T-cell (primary cell): ENCODE measurements at places on chromosomes 12 and 14. TPM values are rescaled to one million over a fixed set of nuclear protein-coding genes. Genes with fewer than 3 reads are reported as not detected.

GRCh38 chr14:30620178-30620577 is 1.9 kb upstream of the SCFD1 start:
- DNase-seq = no peak
- peaks cover 27% of the 10 kb centered on the region for H3K4me1 ChIP-seq
- no peak overlapping the region for H3K27ac ChIP-seq
- no peaks in the 10 kb centered on the region for H3K27me3 ChIP-seq
- H3K4me3 ChIP-seq = no peak overlapping the region

GRCh38 chr12:47216150-47216677 is 136.5 kb upstream of the AMIGO2 start:
- peak overlapping the region; percentile 73 for H3K4me3 ChIP-seq
- peaks cover 27% of the 10 kb centered on the region for H3K4me1 ChIP-seq
- H3K27ac ChIP-seq = peak overlapping the region; percentile 75
- no peaks in the 10 kb centered on the region for H3K36me3 ChIP-seq
- peak; percentile 60 for DNase-seq
- no peaks in the 10 kb centered on the region for H3K27me3 ChIP-seq

- no peak for DNase-seq
- no peaks in the 10 kb centered on the region for H3K27me3 ChIP-seq
- H3K36me3 ChIP-seq = no peaks in the 10 kb centered on the region
- H3K4me3 ChIP-seq = no peak overlapping the region
- H3K27ac ChIP-seq = peak overlapping the region; percentile 82
Observed at GRCh38 chr14:89641495-89642175, 224.6 kb upstream of the FOXN3 start.

The NKX2-1 gene
- not detected for total RNA-seq

The GCH1 gene
- total RNA-seq = 27.2 TPM

The TAS2R13 gene
- 1.5 TPM for total RNA-seq

GRCh38 chr14:70282666-70283065 is 76.8 kb downstream of the COX16 start:
- no peaks in the 10 kb centered on the region for H3K27me3 ChIP-seq
- DNase-seq = no peak
- H3K36me3 ChIP-seq = no peaks in the 10 kb centered on the region
- no peak overlapping the region for H3K4me3 ChIP-seq
- H3K27ac ChIP-seq = no peak overlapping the region

DNA sequence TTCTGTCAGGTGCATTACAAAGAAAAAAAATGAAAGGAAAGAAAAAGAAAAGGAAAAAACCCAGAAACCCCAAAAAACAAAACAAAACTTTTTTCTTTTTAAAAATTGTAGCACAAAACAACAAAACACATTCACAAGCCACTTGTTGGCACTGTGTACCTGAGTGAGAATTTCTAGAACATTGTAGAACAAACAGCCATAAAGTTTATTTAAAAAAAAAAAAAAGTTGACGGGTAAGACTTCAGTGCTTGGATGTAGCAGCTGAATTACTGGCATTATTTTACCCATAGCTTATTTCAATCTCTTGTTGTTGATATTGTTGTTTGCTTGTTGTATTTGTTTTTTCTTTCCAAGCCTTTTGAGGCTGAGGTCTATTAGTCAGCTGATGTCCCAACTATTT is 415.8 kb downstream of the SOX5 start:
- no peaks in the 10 kb centered on the region for H3K4me1 ChIP-seq
- no peak for DNase-seq
- H3K27me3 ChIP-seq = no peaks in the 10 kb centered on the region
- H3K36me3 ChIP-seq = no peaks in the 10 kb centered on the region

The PRKAG1 gene
- total RNA-seq = 50.0 TPM

The PZP gene
- total RNA-seq = not detected
